Midbrain (tissue), 1 donor: ENCODE measurements at places on chromosomes 7 and 10.

DNA sequence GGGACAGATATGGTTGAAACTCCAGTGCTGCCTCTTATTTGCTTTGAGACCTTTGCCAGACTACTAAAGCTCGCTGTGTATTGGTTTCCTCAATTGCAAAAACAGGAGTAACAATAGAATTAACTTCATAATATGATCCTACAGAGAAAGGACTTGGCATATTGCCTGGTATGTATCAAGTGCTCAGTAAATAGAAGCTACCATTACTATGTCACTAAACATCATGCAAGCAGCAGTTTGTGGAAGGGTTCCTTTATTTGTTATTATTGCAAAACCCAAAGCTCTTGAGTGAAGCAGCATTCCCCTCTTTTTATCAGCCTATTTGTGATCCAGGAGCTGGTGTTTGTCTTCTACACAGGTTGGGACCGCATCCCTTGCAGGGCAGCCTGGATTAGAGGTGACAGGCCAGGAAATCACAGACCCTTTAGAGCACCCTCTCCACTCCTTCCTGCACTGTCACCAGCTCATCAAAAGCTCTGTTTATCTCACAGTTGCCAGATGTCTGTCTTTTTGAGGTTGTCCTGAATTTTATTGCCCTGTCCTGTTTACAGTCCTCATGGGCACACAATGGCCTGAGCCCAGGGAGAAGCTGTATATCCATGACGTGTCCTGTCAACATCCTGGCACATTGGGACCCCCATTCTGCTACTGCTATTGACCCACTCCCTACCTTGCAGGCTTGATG lies 121.5 kb downstream of the SNX10 start:
- DNase-seq, result no peak

GRCh38 chr10:97532935-97533671 lies 34.4 kb downstream of the UBTD1 start:
- peak; percentile 36 for DNase-seq

- DNase-seq, result no peak
Measured at GRCh38 chr10:50544095-50544856, 79.5 kb downstream of the SGMS1 start.

DNA sequence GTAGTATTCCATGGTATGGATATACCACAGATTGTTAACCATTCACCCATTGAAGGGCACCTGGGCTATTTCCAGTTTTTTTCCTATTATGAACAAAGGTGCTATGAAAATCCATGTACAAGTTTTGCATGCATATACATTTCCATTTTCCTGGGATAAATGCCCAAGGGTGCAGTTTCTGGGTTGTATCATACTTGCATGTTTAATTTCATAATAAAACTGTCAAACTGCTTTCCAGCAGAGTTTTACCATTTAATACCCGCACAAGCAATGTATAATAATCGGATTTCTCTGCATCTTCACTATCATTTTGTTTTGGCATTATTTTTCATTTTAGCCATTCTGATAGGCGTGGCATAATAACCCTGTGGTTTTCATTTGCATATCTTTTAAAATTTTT lies 154.3 kb upstream of the CXCL12 start:
- no peak for DNase-seq

GRCh38 chr10:4541292-4541691 lies 284.7 kb upstream of the AKR1E2 start:
- no peak for DNase-seq

DNA sequence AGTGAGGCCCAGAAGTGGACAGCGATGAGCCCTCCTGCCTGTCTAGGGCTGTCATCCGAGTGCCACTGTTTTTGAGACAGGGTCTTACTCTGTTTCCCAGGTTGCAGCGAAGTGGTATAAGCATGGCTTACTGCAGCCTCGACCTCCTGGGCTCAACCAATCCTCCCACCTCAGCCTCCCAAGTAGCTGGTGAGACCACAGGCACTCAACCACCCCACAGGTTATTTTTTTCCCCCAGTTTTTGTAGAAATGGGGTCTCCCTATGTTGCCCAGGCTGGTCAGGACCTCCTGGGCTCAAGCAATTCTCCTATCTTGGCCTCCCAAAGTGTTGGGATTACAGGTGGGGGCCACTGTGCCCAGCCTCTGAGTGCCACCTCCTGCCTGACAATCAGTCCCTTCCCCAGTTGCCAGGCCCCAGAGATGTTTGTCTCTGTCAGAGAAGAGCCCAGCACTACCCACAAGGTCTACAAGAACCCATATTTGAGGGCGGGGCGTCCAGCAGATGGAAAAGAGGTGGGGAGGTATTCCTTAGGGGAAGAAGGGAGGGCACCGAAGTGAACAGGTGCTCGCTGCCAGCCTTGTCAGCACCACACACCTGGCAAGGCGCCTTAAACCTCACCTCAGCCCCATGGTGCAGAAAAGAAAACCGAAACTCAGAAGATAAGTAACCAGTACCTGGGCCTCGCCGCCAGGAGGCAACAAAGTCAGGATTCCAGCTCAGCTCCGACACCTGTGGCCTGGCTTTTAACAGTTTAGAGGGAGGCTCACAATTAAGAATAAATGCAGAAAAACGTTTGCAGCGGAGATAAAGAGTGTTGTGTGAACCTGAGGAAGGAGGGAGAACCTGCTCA lies 77.4 kb upstream of the ANLN start:
- DNase-seq, result no peak

GRCh38 chr7:1461646-1462375 lies 2.5 kb upstream of the MICALL2 start:
- DNase-seq, result no peak

DNA sequence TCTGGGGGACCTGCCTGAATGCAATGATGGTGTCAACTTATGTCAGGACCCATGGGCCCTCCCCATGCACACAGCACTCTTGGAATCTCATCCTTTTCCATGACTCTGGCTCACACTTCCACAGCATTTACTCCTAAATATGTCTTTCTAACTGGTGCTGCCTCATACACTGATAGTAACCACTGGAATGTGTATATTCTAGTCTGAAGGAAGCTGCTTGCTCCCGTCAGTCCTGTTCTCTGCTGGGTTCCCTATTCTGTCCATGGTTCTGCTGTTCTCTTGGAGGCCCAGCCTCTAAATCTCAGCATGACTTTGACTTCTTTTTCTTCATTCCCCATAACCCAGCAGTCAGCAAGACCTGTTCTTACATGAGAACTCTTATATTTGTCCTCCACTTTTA lies 1055.1 kb downstream of the KCNMA1 start:
- no peak for DNase-seq

- peak; percentile 93 for DNase-seq
Measured at GRCh38 chr10:102225646-102226541, at the start of gene ELOVL3. Gene ELOVL3, plus strand, starts transcription at chr10:102226299. Its CDS starts 250 bp downstream, at chr10:102226549.

- DNase-seq, result no peak
Measured at GRCh38 chr7:47407136-47407535, 174.8 kb downstream of the TNS3 start.

GRCh38 chr10:132409667-132410028 lies 12.6 kb downstream of the PWWP2B start:
- DNase-seq, result no peak

- DNase-seq, result no peak
Measured at GRCh38 chr7:45889367-45890067, 1.2 kb downstream of the IGFBP1 start.

- no peak for DNase-seq
Measured at GRCh38 chr7:33667196-33667595, 238.1 kb upstream of the BMPER start.

GRCh38 chr10:6543431-6544005 lies 36.6 kb downstream of the PRKCQ start:
- DNase-seq, result no peak
